ENCODE measurements at places on chromosomes 1 and 21. TPM values are rescaled to one million over a fixed set of nuclear protein-coding genes. Genes with fewer than 3 reads are reported as not detected.

- peak overlapping the region; percentile 91 for H3K27ac ChIP-seq
- no peaks in the 10 kb centered on the region for H3K27me3 ChIP-seq
- H3K4me1 ChIP-seq: peaks cover 75% of the 10 kb centered on the region
- peak; percentile 58 for DNase-seq
- H3K4me3 ChIP-seq: peak overlapping the region; percentile 43
- H3K36me3 ChIP-seq: no peaks in the 10 kb centered on the region
These were observed 6.5 kb downstream of the GALNT2 start for GRCh38 chr1:230073371-230074035.

GRCh38 chr21:43646550-43647260, 12.6 kb downstream of the HSF2BP start:
- H3K4me3 ChIP-seq: no peak overlapping the region
- H3K36me3 ChIP-seq: no peaks in the 10 kb centered on the region
- H3K4me1 ChIP-seq: no peaks in the 10 kb centered on the region
- H3K27ac ChIP-seq: no peak overlapping the region
- DNase-seq: peak; percentile 89
- H3K27me3 ChIP-seq: peaks cover 4% of the 10 kb centered on the region

DNA sequence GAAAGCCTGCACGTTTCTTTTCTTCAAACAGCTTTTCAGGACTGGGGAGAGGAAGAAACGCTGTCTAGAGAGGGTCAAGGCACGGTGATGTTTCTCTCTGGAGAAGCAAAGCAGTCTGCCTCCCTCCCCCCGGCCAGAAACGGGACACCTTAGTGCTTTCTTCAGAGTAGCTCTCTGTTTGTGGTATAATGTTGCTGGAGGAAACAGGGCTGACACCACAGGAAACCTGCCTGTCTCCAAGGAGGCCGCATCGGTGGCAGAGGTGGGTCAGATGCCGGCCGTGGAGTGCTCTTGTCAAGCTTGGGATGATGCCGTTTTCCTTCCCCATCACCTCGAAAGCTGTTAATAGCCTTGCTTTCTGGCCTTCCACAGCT, 139.4 kb downstream of the DHRS3 start:
- peak overlapping the region; percentile 79 for H3K27ac ChIP-seq
- no peaks in the 10 kb centered on the region for H3K27me3 ChIP-seq
- DNase-seq: peak; percentile 29
- H3K4me1 ChIP-seq: peaks cover 82% of the 10 kb centered on the region
- H3K36me3 ChIP-seq: no peaks in the 10 kb centered on the region
- H3K4me3 ChIP-seq: peak overlapping the region; percentile 21

The MYOG gene
- 451 TPM for total RNA-seq

The CPT2 gene
- total RNA-seq: 21.7 TPM

- no peak overlapping the region for H3K4me3 ChIP-seq
- H3K36me3 ChIP-seq: no peaks in the 10 kb centered on the region
- H3K4me1 ChIP-seq: no peaks in the 10 kb centered on the region
- no peak for DNase-seq
- peaks cover 4% of the 10 kb centered on the region for H3K27me3 ChIP-seq
- H3K27ac ChIP-seq: no peak overlapping the region
These were observed 23.5 kb downstream of the RSPH1 start for GRCh38 chr21:42472521-42472920.
